Gastrocnemius medialis (tissue), 4 donors: ENCODE measurements at places on chromosomes 6 and 20. TPM values are rescaled to one million over a fixed set of nuclear protein-coding genes. Genes with fewer than 3 reads are reported as not detected.

GRCh38 chr6:19831358-19831757, 5.8 kb upstream of the ID4 start:
- no peaks in the 10 kb centered on the region for H3K36me3 ChIP-seq
- H3K4me1 ChIP-seq = no peaks in the 10 kb centered on the region
- H3K4me3 ChIP-seq = no peak overlapping the region
- H3K27me3 ChIP-seq = no peaks in the 10 kb centered on the region

- no peaks in the 10 kb centered on the region for H3K36me3 ChIP-seq
- H3K4me3 ChIP-seq = no peak overlapping the region
- H3K27me3 ChIP-seq = no peaks in the 10 kb centered on the region
- no peaks in the 10 kb centered on the region for H3K4me1 ChIP-seq
These were observed 12.6 kb upstream of the PIGU start for GRCh38 chr20:34689486-34689885.

DNA sequence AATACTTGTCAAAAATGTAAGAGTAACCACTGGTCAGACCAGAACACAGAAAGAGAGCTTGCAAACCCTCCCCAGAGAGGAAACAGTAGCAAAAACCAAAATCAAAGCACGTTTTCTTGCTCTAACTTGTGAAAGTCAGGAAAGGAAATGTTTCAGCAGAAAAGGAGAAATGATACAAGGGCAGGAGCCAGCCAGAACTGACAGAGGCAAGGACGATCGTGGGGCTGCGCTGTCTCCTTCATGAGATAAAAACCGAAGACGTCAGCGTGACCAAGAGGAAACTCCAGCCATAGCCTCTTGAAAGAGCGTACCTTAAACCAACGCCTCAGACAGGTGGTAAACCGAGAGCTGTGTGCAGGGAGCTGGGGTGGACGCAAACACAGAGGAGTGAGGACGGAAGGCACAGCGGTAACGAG, 27.5 kb downstream of the LAMA5 start:
- H3K4me1 ChIP-seq = no peaks in the 10 kb centered on the region
- no peak overlapping the region for H3K4me3 ChIP-seq
- no peaks in the 10 kb centered on the region for H3K27me3 ChIP-seq
- H3K27ac ChIP-seq = no peak overlapping the region
- H3K36me3 ChIP-seq = no peaks in the 10 kb centered on the region

GRCh38 chr20:33933469-33933909, 60.2 kb upstream of the RALY start:
- no peaks in the 10 kb centered on the region for H3K36me3 ChIP-seq
- H3K27ac ChIP-seq = peak overlapping the region; percentile 72
- no peak overlapping the region for H3K4me3 ChIP-seq
- no peaks in the 10 kb centered on the region for H3K27me3 ChIP-seq
- H3K4me1 ChIP-seq = no peaks in the 10 kb centered on the region

DNA sequence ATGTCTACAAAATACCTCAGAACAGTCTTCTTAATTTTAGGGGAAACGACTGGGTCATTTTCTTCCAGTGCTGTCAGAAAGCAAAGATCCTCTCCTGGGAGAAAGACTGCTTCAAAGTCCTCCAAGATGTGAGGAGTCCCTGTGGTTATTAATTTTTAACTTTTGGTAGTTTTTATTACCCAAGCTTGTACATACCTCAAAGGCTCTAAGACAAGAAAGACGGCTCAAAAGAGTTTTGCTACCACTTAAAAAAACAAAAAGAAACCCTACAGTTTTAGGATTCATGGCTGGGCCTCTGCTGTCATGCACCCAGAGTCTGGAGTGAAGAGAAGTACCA, 56.1 kb upstream of the APCDD1L start:
- no peaks in the 10 kb centered on the region for H3K36me3 ChIP-seq
- H3K27ac ChIP-seq = no peak overlapping the region
- no peaks in the 10 kb centered on the region for H3K4me1 ChIP-seq
- DNase-seq = no peak
- H3K4me3 ChIP-seq = no peak overlapping the region
- peaks cover 11% of the 10 kb centered on the region for H3K27me3 ChIP-seq

GRCh38 chr6:117233145-117233544, 32.2 kb upstream of the VGLL2 start:
- no peaks in the 10 kb centered on the region for H3K36me3 ChIP-seq
- H3K4me1 ChIP-seq = no peaks in the 10 kb centered on the region
- DNase-seq = peak; percentile 6

- no peak overlapping the region for H3K4me3 ChIP-seq
- no peaks in the 10 kb centered on the region for H3K4me1 ChIP-seq
- peaks cover 14% of the 10 kb centered on the region for H3K36me3 ChIP-seq
- no peak for DNase-seq
These were observed 85.0 kb downstream of the HUS1B start for GRCh38 chr6:571892-572291.

DNA sequence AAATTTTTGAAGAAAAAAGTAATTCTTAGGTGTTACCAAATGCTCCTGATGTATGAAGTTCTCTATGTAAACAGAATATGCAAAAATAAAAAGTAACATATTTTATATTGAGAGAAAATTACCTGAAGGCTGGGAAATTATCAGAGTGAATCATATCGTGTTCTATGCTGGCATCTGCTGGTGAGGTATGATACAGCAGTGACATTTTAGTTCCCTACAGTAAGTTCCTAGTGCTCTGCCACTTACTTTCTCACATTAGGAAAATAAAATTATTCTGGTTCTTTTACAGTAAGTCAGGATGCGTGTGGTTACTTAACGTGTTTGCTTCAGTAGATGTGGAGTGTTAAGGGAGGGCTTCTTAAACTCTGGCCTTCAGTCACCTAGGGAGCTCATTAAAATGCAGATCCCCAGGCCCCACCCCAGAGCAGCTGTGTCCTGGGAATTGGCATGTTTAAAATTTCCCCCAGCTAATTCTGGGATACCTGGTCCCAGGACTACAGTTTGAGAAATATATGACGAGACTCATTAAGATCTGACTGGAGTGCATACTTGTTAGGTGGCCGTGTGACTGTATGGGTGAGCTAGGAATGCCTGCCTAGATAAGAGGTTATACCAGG, 3.2 kb downstream of the ACTR5 start:
- H3K36me3 ChIP-seq = peaks cover 2% of the 10 kb centered on the region
- H3K4me3 ChIP-seq = no peak overlapping the region
- no peak overlapping the region for H3K27ac ChIP-seq
- H3K4me1 ChIP-seq = peaks cover 11% of the 10 kb centered on the region

DNA sequence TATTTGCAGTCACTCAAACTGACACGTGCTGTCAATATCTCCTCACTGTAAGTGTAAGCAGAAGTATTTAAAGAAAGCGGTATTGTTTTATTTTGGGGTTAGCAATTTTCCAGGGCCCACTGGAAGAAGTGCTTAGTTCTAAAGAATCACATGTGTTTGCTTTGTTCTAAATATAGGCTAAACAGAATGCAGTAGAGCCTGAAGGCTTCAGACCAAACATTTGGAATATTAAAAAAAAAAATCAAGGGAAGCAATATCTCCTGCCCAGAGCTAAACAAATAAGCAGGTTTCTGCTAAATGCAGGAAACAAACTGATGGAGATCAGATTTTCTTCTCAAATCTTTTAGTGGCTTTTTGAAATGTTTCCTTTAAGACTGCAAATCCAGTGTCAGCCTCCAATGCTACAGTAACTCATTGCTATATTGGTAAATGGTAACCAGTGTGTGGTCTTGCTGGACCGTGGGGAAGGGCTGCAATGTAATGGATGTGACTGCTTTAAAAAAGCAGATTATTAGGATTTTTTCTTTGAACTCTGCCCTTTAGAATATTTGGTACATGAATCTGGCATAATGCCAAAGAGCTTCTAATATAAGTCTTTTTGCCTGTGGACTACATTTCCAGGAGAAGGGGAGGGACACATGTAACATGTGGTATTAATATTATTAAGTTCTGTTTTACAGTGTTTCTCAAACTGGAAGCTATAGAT, 317.1 kb upstream of the FERMT1 start:
- H3K4me1 ChIP-seq = no peaks in the 10 kb centered on the region
- no peak overlapping the region for H3K4me3 ChIP-seq
- no peaks in the 10 kb centered on the region for H3K27me3 ChIP-seq
- no peak overlapping the region for H3K27ac ChIP-seq

- H3K27ac ChIP-seq = no peak overlapping the region
- H3K27me3 ChIP-seq = no peaks in the 10 kb centered on the region
- no peak overlapping the region for H3K4me3 ChIP-seq
These were observed 15.7 kb downstream of the ADTRP start for GRCh38 chr6:11762794-11763459.

DNA sequence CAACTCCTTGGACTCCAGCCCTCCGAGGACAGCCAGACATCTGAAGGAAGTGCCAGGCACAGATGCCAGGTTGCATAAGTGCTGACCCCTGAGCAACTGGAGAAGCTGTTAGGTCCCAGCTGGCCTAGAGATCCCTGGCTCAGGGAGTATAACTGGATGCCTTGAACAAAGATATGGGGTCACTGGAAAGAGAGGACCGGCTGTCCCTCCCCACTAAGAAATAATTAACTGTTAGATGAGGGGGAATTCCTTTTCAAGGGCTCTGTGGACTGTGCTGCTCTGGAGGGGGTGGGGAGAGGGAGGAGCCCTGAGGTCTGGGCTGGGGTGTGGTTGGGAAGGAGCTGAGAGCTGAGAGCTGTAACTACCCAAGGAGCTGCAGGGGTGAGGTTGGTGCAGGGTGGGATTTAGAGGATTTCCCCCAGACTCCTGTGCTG, 39.6 kb downstream of the HLA-F start:
- H3K27me3 ChIP-seq = peaks cover 3% of the 10 kb centered on the region
- DNase-seq = no peak
- H3K36me3 ChIP-seq = no peaks in the 10 kb centered on the region
- no peak overlapping the region for H3K27ac ChIP-seq
- H3K4me3 ChIP-seq = no peak overlapping the region

- no peak overlapping the region for H3K4me3 ChIP-seq
- H3K27ac ChIP-seq = no peak overlapping the region
- peaks cover 38% of the 10 kb centered on the region for H3K36me3 ChIP-seq
- peak; percentile 14 for DNase-seq
- H3K27me3 ChIP-seq = no peaks in the 10 kb centered on the region
These were observed 58.7 kb downstream of the VAPB start for GRCh38 chr20:58447511-58448391.

The ACTL10 gene
- not detected for total RNA-seq

The TDRD6 gene
- 0.10 TPM for total RNA-seq

DNA sequence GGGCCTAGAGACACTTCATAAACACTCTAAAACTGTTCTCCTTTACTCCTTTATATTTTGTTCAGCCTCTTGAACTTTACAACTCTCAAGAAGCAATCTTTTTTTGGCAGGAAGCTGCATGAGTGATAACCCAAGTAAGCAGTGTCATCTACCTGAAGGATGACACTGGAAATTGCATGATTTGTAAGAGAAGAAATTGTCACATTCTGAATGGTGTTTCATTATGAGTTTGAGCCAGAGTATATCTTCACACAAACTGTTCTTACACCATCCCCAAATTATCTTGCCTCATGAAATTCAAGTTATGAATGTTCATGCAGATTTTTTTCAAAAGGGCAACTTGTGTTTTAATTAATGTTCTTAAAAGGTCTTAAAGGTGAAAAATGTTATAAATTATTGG, 799.3 kb downstream of the TBC1D32 start:
- no peak overlapping the region for H3K4me3 ChIP-seq
- no peak for DNase-seq
- no peak overlapping the region for H3K27ac ChIP-seq
- no peaks in the 10 kb centered on the region for H3K36me3 ChIP-seq
- H3K4me1 ChIP-seq = no peaks in the 10 kb centered on the region

GRCh38 chr6:170473301-170473717, 79.8 kb downstream of the PSMB1 start:
- no peak for DNase-seq
- H3K36me3 ChIP-seq = peaks cover 8% of the 10 kb centered on the region
- no peak overlapping the region for H3K4me3 ChIP-seq
- no peaks in the 10 kb centered on the region for H3K4me1 ChIP-seq

GRCh38 chr6:21026576-21027273, 492.5 kb downstream of the CDKAL1 start:
- H3K27ac ChIP-seq = no peak overlapping the region
- H3K27me3 ChIP-seq = no peaks in the 10 kb centered on the region
- no peaks in the 10 kb centered on the region for H3K4me1 ChIP-seq
- no peak overlapping the region for H3K4me3 ChIP-seq

The PGBD1 gene
- 0.80 TPM for total RNA-seq

The RAMACL gene
- total RNA-seq = 5.6 TPM

GRCh38 chr6:48826901-48827701, 636.0 kb downstream of the MMUT start:
- no peaks in the 10 kb centered on the region for H3K36me3 ChIP-seq
- DNase-seq = no peak
- no peaks in the 10 kb centered on the region for H3K27me3 ChIP-seq
- no peak overlapping the region for H3K27ac ChIP-seq

The CAP2 gene
- total RNA-seq = 439 TPM

DNA sequence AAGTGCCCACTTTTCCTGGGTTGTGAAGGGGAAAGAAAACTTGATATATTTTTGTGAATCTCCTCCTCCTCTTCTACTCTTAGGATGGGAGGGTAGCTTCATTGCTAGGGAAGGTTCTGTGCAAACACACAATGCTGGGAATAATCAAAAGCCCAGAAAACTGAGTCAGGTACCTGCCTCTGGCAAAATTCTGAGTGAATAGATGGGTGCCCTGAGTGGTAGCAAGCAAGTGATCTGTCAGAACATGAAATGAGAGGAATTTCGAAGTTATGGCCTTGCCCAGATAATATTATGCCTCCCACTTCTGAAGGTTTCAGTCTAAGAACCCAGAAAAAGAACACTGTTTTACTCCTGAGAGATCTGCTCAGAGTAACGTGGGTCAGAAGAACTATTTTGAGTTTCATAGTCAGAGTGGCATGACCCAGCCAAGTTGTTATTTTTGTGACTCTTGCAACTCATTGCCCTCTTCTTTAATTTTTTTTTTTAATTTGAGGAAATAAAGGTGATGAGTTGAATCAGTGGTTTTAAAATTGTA, 158.3 kb downstream of the BMP2 start:
- no peaks in the 10 kb centered on the region for H3K4me1 ChIP-seq
- DNase-seq = no peak
- no peak overlapping the region for H3K27ac ChIP-seq
- no peak overlapping the region for H3K4me3 ChIP-seq
- no peaks in the 10 kb centered on the region for H3K36me3 ChIP-seq

DNA sequence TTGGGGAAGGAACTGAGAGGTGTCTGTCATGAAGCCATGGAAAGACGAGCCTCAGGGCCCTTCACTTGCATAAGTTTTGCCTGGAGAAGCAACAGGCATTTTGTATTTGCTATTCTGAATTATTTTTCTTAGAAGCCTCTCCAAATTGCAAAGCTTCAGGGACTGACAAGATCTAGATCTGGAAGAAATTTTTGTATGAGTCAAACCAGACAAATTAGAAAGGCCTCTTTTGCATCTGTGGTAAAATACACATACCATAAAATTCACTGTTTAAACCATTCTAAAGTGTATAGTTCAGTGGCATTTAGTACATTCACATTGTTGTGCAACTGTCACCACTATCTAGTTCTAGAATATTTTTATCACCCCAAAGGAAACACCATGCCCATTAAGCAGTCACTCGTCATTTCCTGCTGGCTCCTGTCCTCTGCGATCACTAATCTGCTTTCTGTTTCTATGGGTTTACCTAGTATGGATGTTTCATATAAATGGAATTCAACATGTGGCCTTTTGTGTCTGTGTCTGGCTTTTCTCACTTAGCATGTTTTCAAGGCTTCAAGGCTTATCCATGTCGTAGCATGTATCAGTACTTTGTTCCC, 269.1 kb downstream of the PHF3 start:
- no peaks in the 10 kb centered on the region for H3K27me3 ChIP-seq
- H3K36me3 ChIP-seq = no peaks in the 10 kb centered on the region
- H3K27ac ChIP-seq = no peak overlapping the region
- H3K4me1 ChIP-seq = no peaks in the 10 kb centered on the region
- DNase-seq = no peak
